ENCODE measurements at places on chromosomes 6 and 20.

- no peak for DNase-seq
Measured at GRCh38 chr6:3746696-3747095, 4.8 kb downstream of the PXDC1 start.

DNA sequence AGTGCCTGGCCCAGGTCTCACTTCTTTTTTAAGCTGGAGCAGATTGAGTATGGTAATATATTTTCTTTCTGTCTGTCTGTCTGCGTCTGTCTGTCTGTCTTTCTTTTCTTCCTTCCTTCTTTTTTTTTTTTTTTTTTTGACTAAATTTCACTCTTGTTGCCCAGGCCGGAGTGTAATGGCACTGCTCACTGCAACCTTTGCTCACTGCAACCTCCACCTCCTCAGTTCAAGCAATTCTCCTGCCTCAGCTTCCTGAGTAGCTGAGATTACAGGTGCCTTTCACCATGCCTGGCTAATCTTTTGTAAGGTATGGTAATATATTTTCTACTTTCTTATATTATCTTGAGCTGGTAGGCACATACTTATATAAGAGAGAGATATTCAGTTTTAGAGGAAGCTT is 196.3 kb upstream of the MARCKS start:
- no peak for DNase-seq

GRCh38 chr6:4747588-4747987 is 28.6 kb upstream of the CDYL start:
- DNase-seq = no peak

DNA sequence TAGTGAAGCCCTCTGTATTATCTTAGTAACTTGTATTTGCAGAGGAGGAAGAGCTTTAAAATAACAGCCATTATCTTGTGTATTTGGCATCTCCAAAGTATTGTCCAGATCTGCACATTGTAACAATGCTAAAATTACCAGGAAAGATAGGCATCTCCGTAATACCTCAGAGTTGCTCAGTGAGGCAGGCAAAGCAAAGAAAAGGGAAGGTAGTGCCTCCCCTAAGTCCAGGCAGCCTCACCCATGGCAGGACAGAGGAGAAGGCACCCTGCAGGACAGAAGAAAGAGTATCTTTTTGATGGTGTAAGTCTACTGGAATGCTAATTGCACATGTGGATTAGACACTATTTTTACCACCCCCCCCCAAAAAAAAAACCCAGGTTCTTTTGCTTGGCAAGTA is 13.6 kb upstream of the SSTR4 start:
- DNase-seq = peak; percentile 68

GRCh38 chr6:168937054-168937453 is 316.6 kb downstream of the THBS2 start:
- peak; percentile 5 for DNase-seq

GRCh38 chr20:58485393-58485792 is 29.8 kb downstream of the APCDD1L start:
- no peak for DNase-seq
